ENCODE measurements at places on chromosomes 4 and X. TPM values are rescaled to one million over a fixed set of nuclear protein-coding genes. Genes with fewer than 3 reads are reported as not detected.

- no peaks in the 10 kb centered on the region for H3K27me3 ChIP-seq
- no peak overlapping the region for H3K27ac ChIP-seq
- no peaks in the 10 kb centered on the region for H3K36me3 ChIP-seq
- no peaks in the 10 kb centered on the region for H3K4me1 ChIP-seq
These were observed 1118.1 kb upstream of the PABPC4L start for GRCh38 chr4:135319685-135320084.

- H3K27ac ChIP-seq: no peak overlapping the region
- no peaks in the 10 kb centered on the region for H3K36me3 ChIP-seq
- no peak overlapping the region for H3K4me3 ChIP-seq
- no peak for DNase-seq
- H3K27me3 ChIP-seq: no peaks in the 10 kb centered on the region
These were observed 4.9 kb downstream of the ELF2 start for GRCh38 chr4:139171876-139172691.

- no peak overlapping the region for H3K4me3 ChIP-seq
- H3K27ac ChIP-seq: no peak overlapping the region
- H3K36me3 ChIP-seq: no peaks in the 10 kb centered on the region
- H3K27me3 ChIP-seq: no peaks in the 10 kb centered on the region
- DNase-seq: no peak
These were observed 107.8 kb downstream of the PARM1 start for GRCh38 chr4:75040703-75041102.

- no peak for DNase-seq
- peak overlapping the region; percentile 97 for H3K27ac ChIP-seq
- H3K4me1 ChIP-seq: peaks cover 60% of the 10 kb centered on the region
These were observed 337.7 kb upstream of the GATB start for GRCh38 chr4:152098365-152099060.

DNA sequence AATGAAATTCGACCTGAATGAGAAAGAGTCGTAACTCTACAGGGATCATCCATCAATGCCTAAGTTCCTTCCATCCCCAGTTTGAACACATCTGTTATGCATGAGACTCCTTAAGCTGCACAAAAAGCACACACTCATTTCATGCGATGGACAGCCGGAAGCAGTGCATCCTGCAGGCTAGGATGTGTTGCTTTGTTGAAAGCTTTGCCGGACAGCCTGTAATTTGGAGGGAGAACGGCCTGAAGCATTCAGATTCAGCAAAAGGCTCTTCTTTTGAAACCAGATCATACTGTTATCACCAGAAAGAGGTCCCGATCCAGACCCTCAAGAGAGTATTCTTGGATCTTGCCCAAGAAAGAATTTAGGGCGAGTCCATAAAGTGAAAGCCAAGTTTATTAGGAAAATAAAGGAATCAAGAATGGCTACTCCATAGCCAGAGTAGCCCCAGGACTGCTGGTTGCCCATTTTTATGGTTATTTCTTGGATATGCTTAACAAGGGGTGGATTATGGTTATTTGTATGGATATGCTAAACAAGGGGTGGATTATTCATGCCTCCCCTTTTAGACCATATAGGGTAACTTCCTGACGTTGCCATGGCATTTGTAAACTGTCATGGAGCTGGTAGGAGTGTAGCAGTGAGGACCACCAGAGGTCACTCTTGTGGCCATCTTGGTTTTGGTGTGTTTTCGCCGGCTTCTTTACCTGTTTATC, 48.1 kb upstream of the DHRSX start:
- H3K4me1 ChIP-seq: no peaks in the 10 kb centered on the region
- no peak overlapping the region for H3K4me3 ChIP-seq
- no peaks in the 10 kb centered on the region for H3K36me3 ChIP-seq
- peaks cover 13% of the 10 kb centered on the region for H3K27me3 ChIP-seq

GRCh38 chr4:161256716-161257115, 907.1 kb downstream of the FSTL5 start:
- H3K27me3 ChIP-seq: no peaks in the 10 kb centered on the region
- H3K4me1 ChIP-seq: no peaks in the 10 kb centered on the region
- no peaks in the 10 kb centered on the region for H3K36me3 ChIP-seq

GRCh38 chr4:3405176-3405575, 36.6 kb upstream of the HGFAC start:
- H3K27ac ChIP-seq: no peak overlapping the region
- H3K4me1 ChIP-seq: no peaks in the 10 kb centered on the region
- no peaks in the 10 kb centered on the region for H3K27me3 ChIP-seq
- H3K4me3 ChIP-seq: no peak overlapping the region
- no peak for DNase-seq

GRCh38 chr4:123836851-123837595, 440.4 kb downstream of the SPRY1 start:
- no peaks in the 10 kb centered on the region for H3K27me3 ChIP-seq
- no peak overlapping the region for H3K4me3 ChIP-seq
- no peaks in the 10 kb centered on the region for H3K36me3 ChIP-seq
- no peak overlapping the region for H3K27ac ChIP-seq
- no peak for DNase-seq

- no peak overlapping the region for H3K4me3 ChIP-seq
- no peak for DNase-seq
- H3K27me3 ChIP-seq: no peaks in the 10 kb centered on the region
- peak overlapping the region; percentile 45 for H3K27ac ChIP-seq
These were observed 325.2 kb downstream of the NR3C2 start for GRCh38 chr4:148116969-148117368.

- H3K4me3 ChIP-seq: no peak overlapping the region
- H3K36me3 ChIP-seq: peaks cover 31% of the 10 kb centered on the region
- no peak for DNase-seq
- peaks cover 68% of the 10 kb centered on the region for H3K4me1 ChIP-seq
These were observed 466.0 kb downstream of the INPP4B start for GRCh38 chr4:142380052-142380602.

DNA sequence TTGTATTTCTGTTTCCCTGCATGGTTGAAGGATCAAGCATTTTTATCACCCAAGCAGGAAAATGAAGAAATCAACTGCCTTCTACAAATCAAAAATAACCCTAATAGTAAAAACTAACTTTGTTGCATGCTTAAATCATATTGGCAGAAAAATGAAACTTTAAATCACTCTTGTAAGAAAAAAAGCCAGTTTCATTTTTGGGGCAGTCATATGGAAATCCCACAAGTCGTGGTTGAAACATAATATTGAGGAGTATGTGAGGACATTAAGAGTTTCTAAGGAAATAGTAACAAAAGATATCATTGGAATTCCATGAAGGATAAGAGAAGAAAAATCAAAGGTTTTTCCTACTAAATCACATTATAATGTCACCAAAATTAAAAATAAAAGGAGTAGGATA, 8.4 kb downstream of the TEC start:
- H3K36me3 ChIP-seq: peaks cover 2% of the 10 kb centered on the region
- no peak for DNase-seq
- H3K27ac ChIP-seq: no peak overlapping the region
- no peaks in the 10 kb centered on the region for H3K27me3 ChIP-seq

DNA sequence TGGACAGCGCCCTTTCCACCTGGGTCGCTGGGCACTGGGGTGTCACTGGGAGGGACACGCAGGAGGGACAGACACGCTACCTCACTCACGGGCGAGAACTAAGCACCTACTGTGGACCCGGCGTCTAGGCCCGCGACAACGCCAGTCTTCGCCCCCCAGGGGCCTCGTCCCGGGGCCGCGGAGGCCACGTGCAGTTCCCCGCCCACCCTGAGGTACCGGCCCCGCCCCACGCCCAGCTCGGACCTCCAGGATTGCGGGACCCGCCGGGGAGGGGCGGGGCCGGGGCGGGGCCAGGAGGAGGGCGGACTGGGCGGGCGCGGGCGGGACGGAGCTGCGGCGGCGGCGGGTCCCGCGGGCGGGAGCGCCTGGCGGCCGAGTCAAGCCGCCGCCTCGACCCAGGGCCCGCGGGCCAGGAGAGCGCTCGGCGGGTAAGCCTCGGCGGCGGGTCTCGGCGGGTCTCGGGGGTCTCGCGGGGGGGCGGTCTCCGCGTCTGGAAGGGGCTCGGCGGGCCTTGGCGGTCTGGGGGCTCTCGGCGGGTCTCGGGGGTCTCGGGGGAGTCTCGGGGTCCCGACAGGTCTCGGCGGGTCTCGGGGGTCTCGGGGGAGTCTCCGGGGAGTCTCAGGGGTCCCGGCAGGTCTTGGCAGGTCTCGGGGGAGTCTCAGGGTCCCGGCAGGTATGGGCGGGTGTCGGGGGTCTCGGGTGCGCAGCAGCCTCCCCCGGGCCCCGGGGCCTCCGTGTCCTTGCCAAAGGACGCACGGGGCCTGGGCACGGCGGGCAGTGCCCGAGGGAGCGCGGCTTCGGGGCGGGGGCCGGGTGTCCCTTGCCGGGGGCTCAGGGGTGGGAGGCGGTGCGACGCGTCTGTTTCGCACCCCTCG, at the start of gene SH3BP2:
Gene SH3BP2 (plus strand): TSS at position 375 of the 875 bp plus-strand sequence. CDS start 27,533 bp downstream, outside the sequence.
- no peaks in the 10 kb centered on the region for H3K27me3 ChIP-seq
- peak within 1 kb of the TSS; percentile 69 for H3K27ac ChIP-seq
- DNase-seq: no peak
- H3K36me3 ChIP-seq: no peaks in the 10 kb centered on the region
- H3K4me3 ChIP-seq: peak within 1 kb of the TSS; percentile 86

DNA sequence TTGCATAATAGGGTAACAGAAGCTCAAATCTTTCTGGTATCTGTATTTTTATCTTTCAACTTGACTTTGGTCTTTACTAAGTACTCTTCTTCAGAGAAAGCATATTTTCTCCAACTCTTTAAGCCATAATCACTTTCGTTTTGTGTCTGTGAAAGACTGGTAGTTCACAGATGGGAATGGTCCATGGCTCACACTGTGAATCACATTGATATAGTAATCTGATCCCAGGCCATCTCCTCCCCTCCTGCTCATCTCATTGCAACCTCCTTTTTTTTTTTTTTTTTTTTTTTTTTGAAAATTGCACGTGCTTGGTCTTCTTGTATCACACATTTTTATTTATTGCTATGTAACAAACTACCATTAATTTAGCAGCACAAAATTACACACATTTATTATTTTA, 694.5 kb upstream of the SLIT2 start:
- no peaks in the 10 kb centered on the region for H3K27me3 ChIP-seq
- no peak overlapping the region for H3K4me3 ChIP-seq
- no peak for DNase-seq
- H3K27ac ChIP-seq: no peak overlapping the region
- H3K4me1 ChIP-seq: no peaks in the 10 kb centered on the region

DNA sequence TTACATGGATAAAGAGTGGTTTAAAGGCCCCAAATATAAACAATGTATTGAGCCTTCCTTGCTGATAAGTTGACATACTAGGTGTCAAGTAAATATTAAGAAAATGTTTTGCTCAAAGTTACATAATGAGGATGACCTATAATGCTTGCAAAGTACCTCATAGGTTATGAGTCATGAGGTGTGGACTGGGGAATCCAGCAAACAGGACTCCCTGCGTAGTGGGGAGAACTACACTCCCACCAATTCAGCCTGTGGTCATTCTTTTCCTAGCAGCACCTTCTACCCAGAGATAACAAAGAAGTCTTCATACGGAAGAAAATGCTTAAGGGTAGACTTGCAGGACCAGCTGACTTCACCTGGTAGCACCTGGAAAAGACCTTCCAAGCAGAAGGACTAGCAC, 418.9 kb upstream of the CPEB2 start:
- H3K36me3 ChIP-seq: no peaks in the 10 kb centered on the region
- H3K4me3 ChIP-seq: no peak overlapping the region
- no peak overlapping the region for H3K27ac ChIP-seq
- DNase-seq: no peak

DNA sequence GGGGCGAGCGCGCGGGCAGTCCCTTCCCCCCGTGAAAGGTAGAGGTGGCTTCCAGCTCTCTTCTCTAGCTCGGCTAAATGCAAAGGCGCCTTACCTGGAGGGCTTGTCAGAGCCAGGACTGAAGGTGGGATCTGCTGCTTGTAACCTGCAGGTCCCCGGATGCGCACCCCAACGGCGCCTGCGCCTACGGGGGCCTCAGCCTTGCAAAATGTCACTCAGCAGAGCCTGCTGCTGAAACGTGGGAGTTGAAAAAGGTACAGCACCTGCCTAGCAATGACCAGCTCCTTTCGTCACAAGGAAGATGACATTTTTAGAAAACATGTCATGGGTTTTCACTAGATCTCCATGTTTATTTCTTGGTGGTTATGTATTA, 583 bp downstream of the ABHD18 start:
- H3K36me3 ChIP-seq: no peaks in the 10 kb centered on the region
- H3K4me3 ChIP-seq: peak overlapping the region; percentile 92
- H3K4me1 ChIP-seq: peaks cover 53% of the 10 kb centered on the region

- no peaks in the 10 kb centered on the region for H3K27me3 ChIP-seq
- peak overlapping the region; percentile 6 for H3K4me3 ChIP-seq
- H3K27ac ChIP-seq: no peak overlapping the region
- H3K4me1 ChIP-seq: no peaks in the 10 kb centered on the region
- no peaks in the 10 kb centered on the region for H3K36me3 ChIP-seq
- DNase-seq: no peak
These were observed 1025.0 kb upstream of the PCDH10 start for GRCh38 chr4:132123870-132124623.

DNA sequence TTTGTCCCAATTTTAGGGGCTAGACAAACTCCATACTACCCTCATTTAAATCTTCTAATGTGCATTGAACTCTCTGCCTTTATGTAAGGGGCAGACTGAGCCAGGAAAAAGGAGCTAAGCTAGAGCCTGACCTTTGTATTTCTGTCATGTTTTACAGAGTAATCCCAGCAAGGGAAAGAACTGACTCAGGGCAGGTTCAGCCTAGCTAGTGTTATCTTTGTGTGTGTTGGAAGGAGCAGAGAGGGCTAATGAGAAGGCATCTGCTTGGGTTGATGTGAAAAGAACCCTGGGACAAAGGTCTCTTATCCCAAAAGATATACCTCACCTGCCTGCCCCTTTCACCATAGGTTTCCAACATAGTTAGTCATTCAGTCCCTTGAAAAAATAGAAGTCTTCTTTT, 31.7 kb downstream of the IGSF1 start:
- no peak overlapping the region for H3K4me3 ChIP-seq
- no peak for DNase-seq
- peaks cover 1% of the 10 kb centered on the region for H3K27me3 ChIP-seq
- no peaks in the 10 kb centered on the region for H3K36me3 ChIP-seq
- no peaks in the 10 kb centered on the region for H3K4me1 ChIP-seq

GRCh38 chrX:18031726-18032375, 170.8 kb upstream of the RAI2 start:
- H3K36me3 ChIP-seq: no peaks in the 10 kb centered on the region
- no peaks in the 10 kb centered on the region for H3K4me1 ChIP-seq
- no peak overlapping the region for H3K27ac ChIP-seq
- no peak overlapping the region for H3K4me3 ChIP-seq
- no peak for DNase-seq

DNA sequence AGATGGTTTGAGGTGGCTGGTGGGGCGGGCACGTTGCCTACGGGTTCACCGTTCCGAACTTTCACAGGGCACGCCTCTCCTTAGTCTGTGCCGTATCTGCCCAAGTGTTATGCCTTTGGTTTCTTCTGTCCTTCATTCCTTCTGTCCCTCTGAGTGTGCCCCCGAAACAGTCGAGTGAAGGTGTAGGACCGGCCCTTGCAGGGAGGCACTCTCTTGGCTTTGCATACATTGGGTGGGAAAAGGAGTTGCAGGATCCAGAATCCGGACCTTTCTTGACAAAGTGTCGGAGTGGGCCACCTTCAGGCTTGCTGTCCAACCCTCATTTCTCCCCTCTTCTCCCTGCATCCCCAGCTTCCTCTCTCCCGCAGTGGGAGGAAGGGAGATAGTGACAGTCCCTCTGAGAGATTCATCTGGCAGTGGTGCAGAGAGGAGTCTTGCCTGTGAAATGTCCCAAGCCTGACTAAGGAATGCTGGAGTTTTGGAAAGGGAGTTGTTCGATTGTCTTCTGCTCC, 569 bp downstream of the ARFIP1 start:
- peak overlapping the region; percentile 92 for H3K4me3 ChIP-seq
- no peaks in the 10 kb centered on the region for H3K36me3 ChIP-seq
- H3K27me3 ChIP-seq: peaks cover 4% of the 10 kb centered on the region
- no peak for DNase-seq
- peak overlapping the region; percentile 99 for H3K27ac ChIP-seq

LUZP4 gene
- not detected for total RNA-seq

TLL1 gene
- total RNA-seq: not detected

USP17L25 gene
- not detected for total RNA-seq

USP26 gene
- not detected for total RNA-seq

HSFX3 gene
- not detected for total RNA-seq

HPSE gene
- total RNA-seq: 5.3 TPM

FMR1NB gene
- not detected for total RNA-seq

Data from naive thymus-derived CD8-positive, alpha-beta T cell (primary cell).